Astrocyte of the spinal cord (primary cell): ENCODE measurements at places on chromosomes 4 and X.
A peak's percentile ranks its signal among the peaks of the same experiment; 100 is the strongest.

- DNase-seq: peak; percentile 29
Measured at GRCh38 chrX:21745756-21746155, 12.2 kb downstream of the SMPX start.

GRCh38 chr4:122606364-122607043, 14.4 kb downstream of the IL21 start:
- DNase-seq: no peak

- no peak for DNase-seq
Measured at GRCh38 chr4:37635155-37635554, 51.0 kb downstream of the RELL1 start.

- DNase-seq: no peak
Measured at GRCh38 chr4:170750519-170750918, 660.8 kb upstream of the AADAT start.

GRCh38 chr4:163107754-163108153, 58.9 kb downstream of the NAF1 start:
- peak; percentile 41 for DNase-seq

DNA sequence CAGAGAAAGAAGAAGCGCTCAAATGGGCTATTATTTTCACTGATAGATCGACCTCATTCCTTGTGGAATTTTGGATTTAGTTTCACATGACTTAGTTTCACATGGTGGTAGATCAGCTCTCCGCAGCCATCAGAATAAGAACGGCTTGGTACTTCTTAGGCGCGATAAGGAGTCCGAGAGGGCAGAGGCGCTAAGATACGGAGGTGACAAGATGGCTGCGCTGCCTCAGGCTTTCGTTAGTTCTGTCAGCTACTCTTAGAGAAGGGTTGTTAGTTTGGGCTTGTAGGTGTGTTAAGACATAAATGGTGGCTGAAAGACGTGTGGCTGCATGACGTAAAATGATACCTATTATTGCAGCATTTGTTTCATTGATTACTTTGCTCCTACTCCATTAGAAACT, 169.1 kb downstream of the UNC5C start:
- no peak for DNase-seq

GRCh38 chr4:105350859-105351490, 122.9 kb downstream of the PPA2 start:
- DNase-seq: peak; percentile 35

DNA sequence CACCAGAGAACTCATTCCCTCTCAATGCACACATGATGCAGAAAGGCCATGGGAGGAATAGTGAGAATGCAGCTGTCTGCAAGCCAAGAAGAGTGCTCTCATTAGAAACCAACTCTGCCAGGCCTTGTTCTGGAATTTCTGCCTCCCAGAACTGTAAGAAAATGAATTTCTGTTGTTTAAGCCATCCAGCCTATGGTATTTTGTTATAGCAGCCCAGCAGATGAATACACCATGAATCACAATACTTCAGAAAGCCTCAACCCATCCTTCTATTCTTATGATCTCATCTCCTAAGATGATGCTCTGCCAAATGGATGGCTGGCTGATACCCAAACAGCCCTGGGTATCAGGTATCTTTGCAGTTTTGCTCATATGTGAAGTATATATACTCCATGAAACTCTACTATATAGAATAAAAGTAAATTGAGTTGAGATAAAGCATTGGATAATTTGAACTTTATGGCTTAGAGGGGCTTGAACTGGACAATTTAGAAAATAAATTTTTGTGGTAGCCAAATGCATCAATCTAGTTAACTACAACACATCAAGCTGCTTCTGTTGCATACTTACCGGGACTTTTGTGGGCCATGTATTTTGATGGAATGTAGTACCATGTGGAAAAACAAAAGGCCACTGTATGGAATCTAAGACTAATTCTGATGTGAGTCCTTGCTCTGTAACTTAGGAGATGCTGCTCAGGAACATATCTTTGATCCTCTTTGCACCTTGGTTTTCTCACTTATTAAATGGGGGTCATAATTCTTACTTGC, 245.9 kb downstream of the HS3ST1 start:
- DNase-seq: peak; percentile 83

- DNase-seq: no peak
Measured at GRCh38 chrX:126994032-126994600, 174.6 kb downstream of the PRR32 start.
